Mesenteric fat pad (tissue), 1 donor: ENCODE measurements at places on chromosomes 1 and 21.

DNA sequence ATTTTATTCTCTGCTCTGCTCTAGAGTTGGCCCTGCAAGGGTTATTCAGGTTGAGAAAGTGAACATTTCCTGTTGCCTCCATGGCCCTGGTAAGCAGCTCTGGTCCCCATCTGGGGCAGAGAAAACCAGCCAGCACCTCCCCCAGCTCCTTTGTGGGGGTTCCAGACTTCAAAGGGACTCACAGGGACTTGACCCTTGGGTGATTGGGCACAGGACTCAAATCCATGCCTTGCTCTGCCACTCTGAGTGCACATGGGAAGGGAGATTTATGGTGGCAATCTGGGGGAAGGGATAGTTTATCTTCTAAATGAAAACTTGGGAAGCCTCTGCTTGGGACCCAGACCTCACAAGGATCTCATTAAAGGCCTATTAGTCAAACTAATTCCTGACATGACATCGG lies 212.8 kb downstream of the FOXD2 start:
- peak; percentile 37 for DNase-seq

GRCh38 chr21:33028773-33029384 lies 3.1 kb downstream of the OLIG2 start:
- DNase-seq, result peak; percentile 75

- DNase-seq, result no peak
These were observed 144.7 kb downstream of the NEGR1 start for GRCh38 chr1:72137656-72138055.

DNA sequence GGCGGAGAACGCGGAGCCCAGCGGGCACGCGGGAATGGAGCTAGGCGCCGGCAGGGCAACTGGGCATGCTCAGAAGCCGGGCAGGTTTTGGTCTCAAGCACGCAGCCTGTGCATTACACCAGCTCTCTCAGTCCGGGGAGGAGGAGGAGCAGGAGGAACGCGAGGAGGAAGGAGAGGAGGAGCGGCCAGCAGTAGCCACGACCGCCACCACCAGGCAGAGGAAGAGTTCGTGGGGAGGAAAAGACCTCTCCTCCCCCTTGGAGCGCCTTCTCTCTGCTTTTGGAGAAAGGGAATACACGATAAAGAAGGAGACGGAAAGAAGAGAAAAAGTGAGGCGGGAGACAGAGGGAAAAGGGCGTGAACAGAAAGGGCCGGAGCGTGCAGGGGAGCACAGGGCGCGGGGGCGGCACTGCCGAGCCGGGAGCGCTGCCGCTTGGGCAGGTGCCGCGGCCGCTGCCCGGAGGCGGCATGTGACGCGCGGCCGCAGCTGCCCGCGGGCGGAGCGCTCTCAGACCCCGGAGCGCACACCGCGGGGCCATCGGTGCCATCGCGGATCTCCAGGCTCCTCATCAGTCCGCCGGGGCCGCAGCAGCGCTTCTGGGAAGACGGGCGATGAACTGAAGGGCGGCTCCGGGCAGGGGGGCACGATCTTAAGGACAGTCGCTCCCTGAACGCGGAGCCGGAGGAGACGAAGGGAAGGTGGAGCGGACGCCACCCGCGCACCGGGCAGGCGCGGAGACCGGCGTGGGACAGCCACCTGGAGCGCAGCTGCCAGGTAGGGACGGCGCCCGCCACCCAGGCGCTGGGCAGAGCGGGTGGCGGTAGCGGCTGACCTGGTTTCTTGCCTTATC lies at the start of gene CHRM3:
TSS of gene CHRM3 (plus strand) at position 116 of the 851 bp plus-strand sequence. CDS start 520,884 bp downstream, outside the sequence.
- DNase-seq, result no peak

- no peak for DNase-seq
These were observed 163.2 kb downstream of the IER5 start for GRCh38 chr1:181251713-181252075.

DNA sequence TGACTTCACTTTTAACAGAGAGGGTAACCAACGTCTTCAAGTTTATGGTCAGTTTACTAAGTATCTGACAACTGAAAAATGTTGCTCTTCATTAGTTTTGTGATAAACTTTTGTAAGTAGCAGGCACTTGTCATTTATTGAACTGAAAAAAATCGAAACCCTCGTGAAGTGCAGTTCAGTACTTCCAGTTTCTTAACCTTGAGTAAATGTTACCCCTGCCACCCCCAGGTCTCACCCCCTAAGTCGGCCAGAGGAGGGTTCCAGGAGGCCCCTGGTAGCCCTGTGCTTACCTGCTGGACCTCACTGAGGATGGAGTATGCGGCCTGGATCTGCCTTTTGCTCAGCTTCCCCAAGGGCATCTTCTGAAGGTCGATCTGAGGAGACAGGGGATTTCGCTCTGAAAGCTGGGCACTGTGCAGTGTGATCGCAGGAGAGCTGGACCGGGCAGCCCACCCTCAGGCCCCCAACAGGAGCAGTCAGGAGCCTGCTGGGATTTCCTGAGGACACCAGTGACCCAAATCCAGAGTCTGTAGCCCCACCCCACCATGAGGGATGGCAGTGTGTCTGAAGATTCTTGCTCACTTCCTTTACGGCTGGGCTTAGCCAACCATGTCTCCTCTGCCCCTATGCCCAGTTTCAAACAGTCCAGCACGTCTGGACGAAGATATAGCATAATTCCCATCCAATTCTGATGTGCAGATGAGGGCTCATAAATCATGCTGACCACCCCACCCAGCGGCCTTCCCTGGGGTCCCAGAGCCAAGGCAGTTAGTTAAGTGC lies 37.6 kb downstream of the PARP1 start:
- peak; percentile 69 for DNase-seq

DNA sequence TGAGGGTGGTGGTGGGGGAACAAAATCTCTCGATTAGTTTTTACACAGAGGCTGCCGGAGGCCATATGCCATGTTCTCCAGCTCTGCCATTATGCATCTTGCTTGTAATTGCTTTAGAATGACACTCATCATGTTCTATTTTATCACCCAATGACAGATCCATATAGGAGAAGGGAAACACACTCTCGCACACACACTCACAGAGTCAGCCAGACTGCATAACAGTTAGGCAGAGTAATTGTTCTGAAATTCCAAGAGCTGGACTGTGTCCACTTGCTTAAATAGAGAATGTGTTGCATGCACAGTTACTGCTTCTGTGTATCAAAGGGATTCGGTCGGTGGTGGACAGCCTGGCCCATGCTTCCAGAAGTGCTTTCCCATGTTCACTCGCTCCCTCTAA lies 30.6 kb downstream of the KCND3 start:
- no peak for DNase-seq

- DNase-seq, result no peak
These were observed 176.9 kb upstream of the LMO4 start for GRCh38 chr1:87151500-87152421.

- DNase-seq, result peak; percentile 60
These were observed 111.5 kb downstream of the GRIK3 start for GRCh38 chr1:36922593-36923426.

GRCh38 chr21:15425049-15425448 lies 304.7 kb upstream of the USP25 start:
- no peak for DNase-seq

GRCh38 chr1:228513236-228513900 lies 26.2 kb downstream of the RNF187 start:
- peak; percentile 59 for DNase-seq

- peak; percentile 55 for DNase-seq
These were observed 35.5 kb downstream of the ZBTB17 start for GRCh38 chr1:15940110-15941043.

DNA sequence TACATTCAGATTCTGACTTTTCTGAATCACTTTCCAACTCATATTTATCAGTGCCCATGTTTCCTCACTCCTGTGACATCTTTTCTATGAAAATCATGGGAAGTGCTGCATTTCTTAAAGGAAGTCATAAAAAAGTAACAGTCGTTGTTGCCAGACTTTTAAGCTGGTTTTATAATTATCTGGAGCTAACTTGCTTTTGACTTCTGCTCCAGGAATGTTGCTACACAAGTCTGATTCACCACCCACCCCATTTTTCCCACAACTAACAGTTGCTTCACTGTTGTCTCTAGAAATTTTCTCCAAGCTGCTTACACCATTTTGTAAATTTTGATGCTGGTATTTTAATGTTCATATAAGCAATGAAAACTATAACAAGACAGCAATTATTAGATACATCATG lies 12.2 kb downstream of the FCRLB start:
- DNase-seq, result no peak

- no peak for DNase-seq
These were observed 16.6 kb upstream of the DR1 start for GRCh38 chr1:93328809-93329760.

DNA sequence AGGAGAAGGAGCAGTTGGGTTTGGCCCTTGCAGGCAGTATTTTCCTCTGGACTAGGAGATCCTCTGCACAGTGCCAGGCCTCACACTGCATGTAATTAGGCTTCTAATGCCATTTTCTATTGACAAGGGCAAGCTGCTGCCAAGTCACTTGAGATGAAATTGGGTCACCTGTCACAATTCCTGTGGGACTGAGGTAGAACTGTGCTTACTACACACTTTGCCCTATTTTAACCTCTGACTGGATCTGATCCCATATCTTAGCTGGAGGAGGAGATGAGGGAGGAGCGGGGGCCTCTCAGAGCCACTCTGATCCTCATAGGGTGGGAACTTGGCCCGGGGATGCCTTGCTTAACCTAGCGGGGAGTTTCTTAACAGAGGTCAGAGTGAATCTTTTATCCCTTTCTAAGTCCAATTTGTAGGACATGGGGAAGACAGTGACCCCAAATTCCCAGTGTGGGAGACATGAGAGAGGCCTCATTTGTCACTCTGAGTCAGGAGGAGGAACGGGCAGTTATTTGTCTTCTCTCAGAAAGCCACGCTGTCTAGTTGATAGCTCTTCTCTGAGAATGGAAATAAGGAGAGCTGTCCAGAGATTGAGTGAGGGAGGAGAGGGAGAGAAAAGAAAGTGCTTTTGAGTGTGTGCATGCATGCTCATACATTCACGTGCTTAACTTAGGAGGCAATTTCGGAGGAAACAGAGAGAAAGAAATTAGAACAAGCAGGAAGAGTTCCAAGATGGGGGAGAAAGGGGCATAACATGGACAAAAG lies 121.3 kb downstream of the CACNA1E start:
- DNase-seq, result no peak
